Dermis microvascular lymphatic vessel endothelial cell (primary cell): ENCODE measurements at places on chromosomes 16 and 17. TPM values are rescaled to one million over a fixed set of nuclear protein-coding genes. Genes with fewer than 3 reads are reported as not detected.

Gene HCRT
- total RNA-seq = not detected in 2 replicates

Gene UNC13D
- 2.8 and 2.9 TPM in 2 replicates for total RNA-seq

Gene CXCL16
- 1.2 and 2.4 TPM in 2 replicates for total RNA-seq

Gene PRR15L
- not detected in 2 replicates for total RNA-seq

Gene ITGAX
- 0.63 and 0.64 TPM in 2 replicates for total RNA-seq

Gene PIGS
- 44.2 and 56.3 TPM in 2 replicates for total RNA-seq

Gene TMEM114
- total RNA-seq = not detected in 2 replicates

Gene NPIPA7
- total RNA-seq = 0.25 and 0.64 TPM in 2 replicates

Gene KCNG4
- not detected in 2 replicates for total RNA-seq

Gene ZKSCAN2
- total RNA-seq = 2.8 and 3.5 TPM in 2 replicates

Gene OTOP3
- not detected in 2 replicates for total RNA-seq

Gene UTS2R
- not detected in 2 replicates for total RNA-seq

Gene ADAD2
- total RNA-seq = not detected in 2 replicates

Gene PRSS22
- total RNA-seq = not detected in 2 replicates

DNA sequence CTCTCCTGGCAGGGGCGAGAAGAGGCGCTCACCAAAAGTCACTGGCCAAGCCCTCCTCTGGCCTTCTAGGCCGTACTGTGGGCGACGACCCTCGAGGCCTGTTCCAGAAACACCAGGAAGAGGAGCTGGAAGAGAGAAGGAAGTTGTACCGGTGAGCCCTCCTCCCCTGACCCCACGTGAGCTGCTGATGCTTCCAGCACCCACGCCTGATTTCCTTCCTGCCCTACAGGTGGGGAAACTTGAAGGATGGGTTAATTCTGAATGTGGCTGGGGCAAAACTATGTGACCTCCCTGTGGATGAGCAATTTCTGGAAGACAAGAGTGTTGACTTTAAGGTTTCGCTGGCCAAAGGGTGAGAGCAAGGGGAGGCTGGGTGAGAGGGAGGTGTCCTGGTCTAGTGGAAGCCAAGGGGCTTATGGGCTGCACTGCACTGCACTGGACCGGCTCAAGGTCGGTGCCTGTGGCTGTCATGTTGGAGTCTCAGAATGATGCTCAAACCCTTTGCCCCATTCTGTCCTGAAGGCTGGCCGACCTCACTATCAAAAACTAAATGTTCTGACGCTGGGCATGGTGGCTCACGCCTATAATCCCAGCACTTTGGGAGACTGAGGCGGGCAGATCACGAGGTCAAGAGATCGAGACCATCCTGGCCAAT is 6.2 kb downstream of the C17orf100 start:
- DNase-seq = no peak

DNA sequence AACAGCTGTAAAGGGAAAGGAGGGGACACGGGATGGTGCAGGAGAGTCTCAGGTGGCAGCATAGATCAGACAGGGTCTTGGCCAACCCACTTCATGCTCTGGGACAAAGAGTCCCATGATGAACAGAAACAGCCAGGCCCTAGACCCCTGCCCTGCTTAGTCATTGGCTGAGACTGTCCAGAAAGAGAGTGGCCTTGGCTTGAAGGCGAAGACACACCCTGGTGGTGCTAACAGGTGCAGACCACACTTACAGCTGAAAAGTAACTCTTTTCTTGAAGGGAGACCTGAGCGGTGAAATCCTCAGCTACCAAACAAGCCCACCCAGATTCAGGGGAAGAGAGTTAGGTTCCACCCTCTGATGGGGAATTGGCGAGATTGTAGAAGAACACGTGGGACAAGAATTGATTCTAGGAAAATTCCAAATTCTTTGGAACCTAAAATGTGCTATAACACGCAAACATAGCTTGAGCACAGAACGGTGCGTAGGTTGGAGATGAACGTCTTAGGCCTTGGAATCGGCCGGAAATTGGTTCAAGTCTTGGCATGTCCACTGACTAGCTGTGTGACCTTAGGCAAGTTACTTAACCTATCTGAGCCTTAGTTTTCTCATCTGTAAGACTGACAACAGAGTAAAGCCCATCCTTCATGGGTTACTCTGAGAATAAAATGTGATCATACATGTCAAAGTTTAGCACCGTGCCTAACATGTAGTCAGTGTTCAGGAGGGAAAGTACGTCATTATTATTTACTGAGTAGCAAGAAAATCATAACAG is 12.5 kb upstream of the MLYCD start:
- no peak for DNase-seq

- DNase-seq = no peak
Measured at GRCh38 chr16:50573279-50573678, 25.1 kb downstream of the NKD1 start.

- DNase-seq = no peak
Measured at GRCh38 chr17:51533219-51533618, 272.9 kb downstream of the UTP18 start.

GRCh38 chr16:79402356-79402755 is 198.2 kb downstream of the MAF start:
- DNase-seq = no peak

DNA sequence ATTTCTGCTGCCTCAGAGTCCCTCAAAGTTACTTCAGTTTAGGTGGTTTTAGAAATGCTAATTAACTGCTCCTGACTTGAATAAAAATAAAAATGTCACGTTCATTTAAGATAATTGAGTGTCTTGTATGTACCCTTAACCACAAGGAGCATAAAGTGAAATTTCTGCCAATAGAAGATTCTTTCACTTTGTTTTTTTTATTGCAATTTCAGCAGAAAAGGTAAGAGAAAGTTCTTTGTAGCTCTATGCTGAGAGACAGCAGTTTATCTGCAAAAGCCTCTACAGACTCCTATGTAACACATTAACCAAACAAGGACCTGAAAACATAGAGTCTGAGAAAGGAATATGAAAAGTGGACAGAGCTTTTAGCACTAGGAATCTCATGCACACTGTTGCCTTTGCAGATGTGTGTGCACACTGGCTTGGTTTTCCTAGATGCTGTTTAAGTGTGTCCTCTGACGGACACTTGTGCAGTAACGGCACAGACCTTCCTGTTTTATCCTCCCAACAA is 11.6 kb downstream of the ARHGAP44 start:
- DNase-seq = no peak

- DNase-seq = no peak
Measured at GRCh38 chr16:88772871-88773811, 11.9 kb downstream of the PIEZO1 start.

DNA sequence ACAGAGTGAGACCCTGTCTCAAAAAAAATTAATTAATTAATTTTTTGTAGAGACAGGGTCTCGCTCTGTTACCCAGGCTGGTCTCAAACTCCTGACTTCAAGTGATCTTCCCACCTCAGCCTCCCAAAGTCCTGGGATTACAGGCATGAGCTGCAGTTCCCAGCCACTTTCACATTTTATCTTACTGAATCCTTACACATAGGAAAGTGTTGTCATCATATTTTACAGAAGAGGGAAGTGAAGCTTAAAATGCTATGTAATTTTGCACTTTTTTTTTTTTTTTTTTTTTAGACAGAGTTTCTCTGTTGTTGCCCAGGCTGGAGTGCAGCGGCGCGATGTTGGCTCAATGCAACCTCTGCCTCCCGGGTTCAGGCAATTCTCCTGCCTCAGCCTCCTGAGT is 21.1 kb upstream of the ZNF629 start:
- no peak for DNase-seq

GRCh38 chr17:62581764-62582163 is 45.7 kb upstream of the MRC2 start:
- DNase-seq = no peak

- DNase-seq = no peak
Measured at GRCh38 chr16:74100395-74101326, 196.0 kb upstream of the PSMD7 start.

DNA sequence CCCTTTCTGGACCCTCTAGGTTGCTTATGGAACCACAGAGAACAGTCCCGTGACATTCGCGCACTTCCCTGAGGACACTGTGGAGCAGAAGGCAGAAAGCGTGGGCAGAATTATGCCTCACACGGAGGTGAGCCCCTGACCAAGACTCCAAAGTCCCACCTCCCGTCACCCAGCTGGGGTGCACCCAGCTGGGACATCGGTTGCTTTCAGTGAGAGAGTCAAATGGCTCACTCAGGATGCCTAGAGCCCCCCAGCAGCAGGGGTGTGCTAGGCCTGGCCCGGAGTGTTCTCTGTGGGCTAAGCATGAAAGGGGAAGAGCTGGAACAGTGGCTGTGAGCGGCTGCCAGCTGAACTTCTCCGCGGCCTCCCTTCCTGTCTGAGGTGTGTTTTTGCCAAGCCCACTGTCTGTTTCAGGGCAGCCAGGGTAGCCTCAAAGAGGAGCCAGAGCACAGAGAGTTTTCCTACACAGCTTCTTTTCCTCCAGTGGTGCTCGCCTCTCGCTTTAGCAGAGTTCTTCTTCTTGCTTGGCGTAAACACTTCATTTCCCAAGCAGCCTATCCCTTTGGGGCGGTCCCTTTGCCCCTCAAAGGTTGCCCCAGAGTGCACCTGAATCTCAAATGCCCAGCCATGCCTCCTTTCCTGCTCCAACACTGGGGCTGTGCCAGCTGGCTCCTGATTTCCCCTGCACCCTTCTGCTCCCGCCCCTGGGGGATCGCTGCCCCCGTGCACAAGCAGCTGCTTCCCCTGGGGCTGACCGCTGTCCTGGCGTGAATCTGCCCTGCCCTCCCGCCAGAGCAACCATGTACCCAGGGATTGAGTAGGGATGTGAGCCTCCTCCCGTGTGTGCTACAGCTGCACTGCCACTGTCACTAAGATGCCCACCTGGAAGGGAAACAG is 2.6 kb upstream of the CHAD start:
- DNase-seq = peak; percentile 56

DNA sequence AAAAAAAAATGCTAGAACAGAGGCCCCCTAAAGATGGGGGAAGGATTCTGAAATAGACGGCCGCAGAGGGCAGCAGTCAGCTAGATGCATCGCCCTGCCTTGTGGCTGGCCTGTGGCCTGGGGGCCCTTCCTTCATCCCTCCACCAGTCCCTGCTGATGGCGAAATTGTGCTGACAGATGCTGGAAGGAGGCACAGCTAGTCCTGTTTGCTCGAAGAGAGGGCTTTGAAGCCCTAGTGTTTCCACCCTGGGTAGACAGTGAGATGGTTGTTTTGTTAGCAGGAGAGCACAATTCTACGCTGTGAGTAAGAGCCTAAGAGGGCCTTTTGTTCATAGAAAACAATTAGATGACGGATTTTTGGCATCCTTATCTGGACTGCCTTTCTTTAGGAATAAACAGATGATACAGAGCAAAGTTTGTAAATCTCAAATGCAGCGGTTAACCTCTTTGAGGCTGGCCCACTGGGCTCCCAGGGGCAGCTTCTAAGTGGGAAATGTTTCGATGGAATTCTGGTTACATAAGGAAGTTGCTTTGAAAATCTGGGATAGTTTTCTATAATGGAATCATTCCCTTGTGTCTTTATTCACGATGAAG is 23.0 kb downstream of the VPS35L start:
- no peak for DNase-seq

GRCh38 chr16:9827062-9827752 is 355.0 kb downstream of the GRIN2A start:
- no peak for DNase-seq

- DNase-seq = no peak
Measured at GRCh38 chr17:71052971-71053370, 883.6 kb downstream of the KCNJ2 start.
